ENCODE measurements at places on chromosomes 3 and 15.
A peak's percentile ranks its signal among the peaks of the same experiment; 100 is the strongest.

- DNase-seq = no peak
Observed at GRCh38 chr3:115019900-115020299, 127.2 kb downstream of the ZBTB20 start.

- peak; percentile 57 for DNase-seq
Observed at GRCh38 chr15:55587321-55588069, 650 bp downstream of the PYGO1 start.

DNA sequence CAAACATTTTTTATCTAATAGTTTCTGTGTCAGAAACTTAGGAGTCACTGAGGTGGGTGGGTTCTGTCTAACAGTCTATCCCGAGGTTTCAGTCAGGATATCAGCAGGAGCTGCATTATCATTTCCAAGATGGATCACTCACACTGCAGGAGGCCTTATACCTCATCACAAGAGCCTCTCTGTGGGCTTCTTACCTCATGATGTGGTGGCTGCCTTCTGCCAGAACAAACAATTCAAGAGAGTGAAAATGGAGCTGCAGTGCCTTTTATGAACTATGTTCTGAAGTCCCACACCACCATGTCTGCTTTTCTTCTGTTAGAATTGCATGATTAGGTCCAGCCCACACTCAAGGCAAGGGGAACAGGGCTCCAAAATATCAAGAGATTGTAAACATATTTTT, 27.9 kb downstream of the RFX7 start:
- peak; percentile 76 for DNase-seq

DNA sequence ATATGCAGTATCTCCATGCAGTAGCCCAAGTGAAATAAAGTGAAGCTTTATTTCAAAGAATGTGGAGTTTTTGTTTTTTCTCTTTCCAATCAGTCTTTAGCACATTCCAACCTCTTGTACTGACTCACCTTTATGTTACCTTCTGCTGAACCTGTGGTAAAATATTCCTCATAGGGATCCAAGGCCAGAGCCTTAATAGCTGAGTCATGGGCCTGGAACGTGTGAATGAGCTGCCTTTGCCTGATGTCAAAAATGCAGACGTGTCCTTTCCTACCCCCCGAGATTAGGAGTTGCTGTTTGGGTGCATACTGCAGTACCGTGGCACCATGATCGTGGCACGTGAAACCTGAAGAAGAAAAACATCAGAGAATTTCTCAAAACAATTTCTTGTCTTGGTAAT, 108.5 kb downstream of the GLDN start:
- DNase-seq = peak; percentile 7

DNA sequence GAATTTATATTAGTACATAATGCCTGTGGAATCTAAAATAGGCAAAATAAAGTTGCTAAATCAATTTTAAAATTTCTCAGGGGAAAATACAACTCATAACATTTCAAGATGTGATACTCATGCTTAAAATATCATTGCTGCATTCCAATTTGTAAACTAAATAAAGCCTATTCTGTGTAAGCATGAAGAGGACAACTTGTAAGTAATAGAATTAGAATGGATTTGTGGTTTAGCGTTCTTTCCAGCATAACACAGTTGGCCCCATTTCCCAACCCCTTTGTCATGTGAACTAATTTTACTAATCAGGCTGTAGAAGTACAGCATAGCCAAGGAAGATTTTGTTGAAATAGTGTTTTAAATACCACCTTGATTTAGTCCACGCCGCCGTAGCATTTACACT, 437.2 kb downstream of the SI start:
- DNase-seq = peak; percentile 13

GRCh38 chr3:43773273-43774094, 82.7 kb downstream of the ABHD5 start:
- peak; percentile 47 for DNase-seq

DNA sequence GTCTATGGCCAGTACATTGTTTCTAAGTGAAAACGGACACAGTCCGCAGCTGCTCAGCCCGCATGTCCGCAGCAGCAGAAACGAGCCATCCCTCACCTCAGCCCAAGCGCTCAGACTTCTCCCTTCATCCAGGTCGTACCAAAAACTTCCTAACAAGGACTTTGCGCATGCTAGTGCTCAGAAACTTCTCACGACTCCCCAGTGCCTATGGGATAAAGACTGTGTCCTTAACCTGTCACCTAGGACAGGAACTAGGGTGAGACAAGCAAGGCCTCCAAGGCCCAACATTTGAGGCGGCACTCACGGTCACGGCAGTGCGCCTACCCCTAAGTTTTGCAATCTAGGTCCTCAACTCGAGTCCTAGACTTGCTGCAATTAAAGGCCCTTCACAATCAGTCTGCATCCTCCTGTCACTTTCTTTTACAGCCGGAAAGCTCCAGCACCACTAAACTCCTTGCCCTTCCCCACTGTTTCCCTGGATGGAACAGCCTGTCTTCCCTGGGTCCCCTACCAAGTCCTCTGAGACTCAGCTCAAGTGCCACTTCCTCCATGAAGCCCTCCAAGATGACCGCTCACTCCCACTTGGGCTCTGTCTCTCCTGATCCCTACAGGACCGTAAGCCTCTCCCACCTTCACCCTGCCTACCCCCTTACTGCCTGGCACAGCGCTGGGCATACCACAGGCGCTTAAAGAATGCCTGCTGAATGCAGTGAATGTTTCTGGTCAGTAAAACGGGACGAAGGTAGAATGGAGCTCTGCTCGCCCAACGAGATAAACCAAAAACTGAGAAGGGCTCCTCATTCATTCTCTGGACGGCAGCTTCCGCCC, 1.2 kb downstream of the CLN6 start:
- DNase-seq = peak; percentile 39

GRCh38 chr3:5056111-5056391, 66.0 kb upstream of the ARL8B start:
- peak; percentile 34 for DNase-seq

GRCh38 chr15:42918047-42918446, 2.5 kb downstream of the TTBK2 start:
- no peak for DNase-seq

GRCh38 chr15:41011055-41011815, 58.0 kb downstream of the CHAC1 start:
- DNase-seq = no peak

DNA sequence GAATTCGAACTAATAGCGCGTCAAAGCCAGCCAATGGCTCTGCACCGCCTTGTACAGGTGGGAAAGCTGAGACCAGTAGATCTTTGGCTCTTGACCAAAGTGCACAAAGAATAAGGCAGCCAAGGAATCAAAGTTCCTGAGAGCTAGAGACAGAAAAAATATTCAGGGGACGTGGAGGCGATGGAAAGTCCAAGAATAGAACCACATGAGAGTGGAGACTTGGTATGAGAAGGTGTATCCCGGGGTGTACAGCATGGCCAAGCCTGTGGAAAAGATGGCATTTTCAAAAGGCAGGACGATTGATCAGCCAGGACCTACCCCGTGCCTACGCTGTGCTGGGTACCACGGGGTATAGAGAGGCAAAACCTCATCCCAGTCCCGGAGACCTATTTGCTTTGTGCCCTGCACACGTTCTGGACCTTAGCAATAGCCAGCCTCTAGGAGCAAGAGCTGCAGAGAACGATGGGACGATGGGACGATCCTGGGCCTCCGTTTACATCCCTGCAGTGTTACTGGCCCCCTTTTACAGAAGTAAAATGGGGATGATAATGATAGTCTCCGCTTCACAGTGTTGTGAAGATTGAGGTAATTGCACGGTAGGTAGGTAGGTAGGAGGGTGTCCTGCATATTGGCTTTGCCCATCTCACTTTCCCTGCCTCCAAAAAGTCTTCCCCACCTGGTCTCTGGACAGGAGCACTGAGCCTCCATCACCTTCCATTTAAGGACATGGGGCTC, 583 bp upstream of the RBSN start:
- no peak for DNase-seq

DNA sequence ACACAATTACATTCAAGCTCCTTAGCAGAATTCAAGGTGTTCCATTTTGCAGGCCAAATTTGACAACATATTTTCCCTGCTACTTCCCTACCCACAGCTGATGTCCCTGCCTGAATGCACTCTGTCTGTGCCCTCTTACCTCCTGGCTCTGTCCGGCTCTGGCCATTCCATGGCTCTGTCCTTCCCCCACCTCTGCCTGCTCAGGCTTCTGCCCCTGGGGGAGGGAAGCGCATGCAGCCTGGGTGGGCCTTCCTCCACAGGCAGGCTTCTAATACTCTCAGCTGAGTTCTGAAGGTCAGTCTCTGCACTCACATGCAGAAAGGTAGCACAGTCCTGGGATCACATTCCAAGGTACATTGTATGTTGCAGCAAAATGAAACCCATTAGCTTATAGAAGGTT, 113.6 kb upstream of the CACNA2D3 start:
- DNase-seq = no peak

- DNase-seq = no peak
Observed at GRCh38 chr15:34336991-34337556, 507 bp downstream of the SLC12A6 start.

GRCh38 chr15:77481670-77482069, 61.0 kb downstream of the HMG20A start:
- DNase-seq = peak; percentile 84

- no peak for DNase-seq
Observed at GRCh38 chr15:75090388-75090734, 67.0 kb downstream of the PPCDC start.

DNA sequence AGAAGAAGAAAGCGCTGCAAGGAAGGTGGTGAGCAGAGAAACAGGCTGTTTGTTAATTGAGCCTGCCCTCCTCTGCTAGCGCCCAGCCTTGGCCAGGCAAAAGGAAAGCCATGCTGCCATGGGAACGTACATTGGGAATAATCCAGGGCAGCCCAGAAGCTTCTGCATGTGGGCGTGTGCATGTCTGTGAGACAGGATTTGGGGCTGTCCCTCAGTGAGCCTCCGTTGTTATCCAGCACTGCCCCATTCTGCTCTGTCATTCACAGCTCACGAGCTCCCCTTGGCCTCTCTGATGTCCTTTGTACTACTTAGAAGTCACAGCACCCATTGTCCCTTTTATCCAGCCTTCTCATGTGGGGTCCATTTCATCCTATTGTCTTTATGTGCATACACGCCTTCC, 239.1 kb upstream of the ROPN1 start:
- no peak for DNase-seq

DNA sequence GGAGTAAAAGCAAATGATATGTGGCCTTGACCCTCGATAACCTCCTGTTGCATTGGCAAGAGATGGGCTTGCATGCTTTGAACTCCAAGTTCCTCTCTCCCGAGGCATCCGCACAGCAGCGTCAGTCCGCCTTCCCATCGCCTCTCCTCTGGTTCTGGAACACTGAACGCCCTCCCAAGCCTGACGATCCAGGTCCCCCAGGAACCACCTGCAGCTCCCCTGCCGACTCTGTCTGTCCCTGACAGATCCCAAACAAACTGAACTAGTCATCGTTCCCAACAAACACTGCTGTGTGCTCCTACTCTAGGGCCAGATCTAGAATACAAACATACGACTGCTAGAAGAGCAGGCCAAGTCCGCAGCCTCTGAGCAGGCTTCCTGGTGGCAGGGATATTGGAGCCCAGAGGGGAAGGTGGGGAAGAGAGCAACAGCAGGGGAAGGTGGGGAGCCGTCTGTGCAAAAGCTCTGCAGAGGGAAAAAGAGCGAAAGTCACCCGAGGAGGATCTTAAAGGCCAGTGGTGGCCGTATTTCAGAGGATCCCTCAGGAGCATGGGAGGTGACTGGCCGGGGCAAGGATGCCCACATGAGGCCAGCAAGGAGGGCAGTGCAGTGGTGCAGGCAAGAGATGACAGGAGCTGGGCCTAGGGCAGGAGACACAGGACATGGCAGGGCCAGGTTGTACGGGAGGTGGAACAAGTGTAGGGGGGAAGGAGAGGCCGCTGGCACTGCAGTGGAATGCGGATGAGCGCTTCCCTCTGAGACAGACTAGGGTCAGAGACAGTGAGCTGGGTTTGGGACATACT, 50.8 kb downstream of the PCSK6 start:
- no peak for DNase-seq

GRCh38 chr3:8959668-8960067, 3.6 kb downstream of the RAD18 start:
- no peak for DNase-seq

GRCh38 chr3:119240101-119240590, 532 bp downstream of the B4GALT4 start:
- DNase-seq = peak; percentile 29

DNA sequence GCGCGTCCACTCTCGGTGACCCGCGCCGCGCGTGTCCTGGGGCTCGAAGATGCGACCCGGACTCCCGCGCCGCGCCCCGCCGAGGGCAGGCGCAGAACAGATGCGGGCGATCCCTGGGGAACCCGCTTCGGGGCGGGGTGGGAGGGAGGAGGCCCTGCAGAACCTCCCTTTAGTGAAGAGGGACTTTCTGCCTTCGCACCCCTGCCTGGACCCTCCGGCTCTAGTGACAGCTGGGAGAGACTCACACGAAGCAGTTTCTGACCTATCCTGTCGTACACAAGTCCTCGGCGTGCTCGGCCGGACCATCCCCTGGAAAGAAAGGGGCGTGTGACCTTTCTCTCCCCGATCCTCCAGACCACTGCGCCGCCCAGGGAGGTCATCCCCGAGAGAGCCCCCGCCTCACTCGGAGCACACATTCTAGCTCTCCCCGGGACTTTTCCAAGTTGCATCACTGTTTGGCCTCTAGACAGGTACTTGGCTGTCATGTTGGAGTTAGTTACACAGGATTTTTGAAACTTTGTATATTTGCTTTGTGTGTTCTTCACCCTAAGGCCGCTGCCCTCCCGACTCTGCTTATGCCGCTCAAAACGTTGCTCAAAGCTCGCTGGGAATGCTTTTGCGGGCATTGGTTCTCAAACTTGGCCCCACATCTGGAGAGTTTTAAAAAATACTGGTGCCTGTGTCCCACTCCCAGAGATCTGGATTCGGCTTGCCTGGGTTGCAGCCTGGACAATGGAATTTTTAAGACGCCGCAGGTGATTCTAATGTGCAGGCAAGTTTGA, 582 bp downstream of the CGNL1 start:
- DNase-seq = peak; percentile 7

DNA sequence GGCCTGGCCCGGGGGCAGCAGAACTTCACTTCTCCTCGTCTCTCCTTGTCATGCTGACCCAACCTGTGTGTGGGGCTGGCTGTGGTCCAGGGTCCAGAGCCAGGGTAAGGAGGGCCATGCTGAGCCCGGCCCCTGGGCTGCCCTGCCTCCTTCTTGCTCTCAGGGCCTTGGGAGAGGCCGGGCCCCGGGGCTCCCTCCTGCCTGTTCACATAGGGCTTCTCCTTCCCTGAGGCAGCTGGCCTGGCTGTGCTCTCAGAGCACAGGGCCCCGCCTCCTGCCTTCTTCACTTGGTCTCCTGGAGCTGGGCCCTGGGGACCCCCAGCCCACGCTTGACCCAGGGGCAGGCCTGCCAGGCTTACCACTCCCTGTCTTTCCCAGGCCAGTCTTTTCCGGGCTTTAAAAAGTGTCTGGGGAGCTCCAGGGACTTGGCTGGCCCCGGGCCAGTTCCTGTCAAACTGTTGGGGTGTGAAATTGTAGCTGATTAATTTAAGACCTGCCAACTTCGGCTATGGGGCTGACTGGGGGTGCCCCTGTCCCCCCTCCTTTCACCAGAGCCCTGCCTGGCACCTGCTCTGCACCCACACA, 11.8 kb downstream of the PLXNA1 start:
- no peak for DNase-seq
